Epithelial cell of prostate (primary cell): ENCODE measurements at places on chromosomes 7 and 10.
A peak's percentile ranks its signal among the peaks of the same experiment; 100 is the strongest.

DNA sequence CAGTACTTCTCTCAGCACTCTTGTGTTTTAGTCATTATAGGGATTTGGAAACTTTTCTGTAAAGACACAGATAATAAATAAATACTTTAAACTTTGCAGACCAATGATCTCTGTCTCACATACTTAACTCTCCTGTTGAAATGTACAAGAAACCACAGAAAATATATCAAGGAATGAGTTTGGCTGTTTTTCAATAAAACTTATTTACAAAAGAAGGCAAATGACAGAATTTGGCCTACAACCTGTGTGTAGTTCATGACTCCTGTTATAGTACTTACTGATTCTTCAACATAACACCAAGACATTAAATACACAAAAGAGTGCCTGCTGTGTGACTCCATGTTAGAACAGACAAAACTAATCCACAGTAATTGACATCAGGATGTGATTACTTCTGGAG, 510.0 kb upstream of the PHF14 start:
- no peak for DNase-seq

GRCh38 chr10:71694567-71694968, 25.0 kb downstream of the C10orf105 start:
- no peak for DNase-seq

- DNase-seq: no peak
Measured at GRCh38 chr10:49009199-49009979, 69.7 kb upstream of the LRRC18 start.

GRCh38 chr10:43962346-43963191, 313.9 kb upstream of the ZNF32 start:
- DNase-seq: no peak

GRCh38 chr7:1819259-1819841, 149.3 kb downstream of the ELFN1 start:
- no peak for DNase-seq

DNA sequence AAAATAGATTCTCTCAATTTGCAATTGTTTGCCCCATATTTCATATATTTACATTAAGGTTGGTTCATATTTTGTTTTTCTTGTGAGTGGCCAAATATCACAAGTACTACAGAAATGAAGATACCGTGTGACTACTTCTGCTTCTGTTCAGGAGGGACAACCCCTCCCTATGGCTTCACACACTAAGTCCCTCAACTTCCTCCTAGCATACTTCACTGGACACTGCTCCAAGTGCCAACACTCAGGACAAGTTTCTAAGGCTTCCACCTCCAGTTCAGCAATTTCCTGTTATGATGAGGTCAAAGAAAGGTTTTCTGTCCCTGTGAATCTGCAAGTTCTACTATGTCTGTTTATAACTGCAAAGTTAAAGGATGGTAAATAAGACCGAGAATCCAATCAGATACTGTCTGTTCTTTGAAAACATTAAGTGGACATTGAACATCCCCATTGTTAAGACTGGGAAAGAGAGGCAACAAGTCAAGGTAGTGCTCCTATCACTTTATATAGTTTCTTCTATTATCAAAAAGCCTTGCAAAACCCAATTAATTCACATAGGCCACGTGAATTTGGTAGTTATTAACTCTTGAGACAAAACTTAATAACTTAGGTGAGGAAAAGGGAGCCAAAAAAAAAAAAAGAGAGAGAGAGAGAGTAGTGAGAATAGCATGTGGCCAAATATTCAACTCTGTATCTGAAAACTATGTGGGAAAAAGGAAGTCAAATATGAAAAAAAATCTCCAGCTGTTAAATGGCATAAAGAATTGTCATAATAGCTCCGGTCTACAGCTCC, 81.3 kb upstream of the DKK1 start:
- DNase-seq: no peak

DNA sequence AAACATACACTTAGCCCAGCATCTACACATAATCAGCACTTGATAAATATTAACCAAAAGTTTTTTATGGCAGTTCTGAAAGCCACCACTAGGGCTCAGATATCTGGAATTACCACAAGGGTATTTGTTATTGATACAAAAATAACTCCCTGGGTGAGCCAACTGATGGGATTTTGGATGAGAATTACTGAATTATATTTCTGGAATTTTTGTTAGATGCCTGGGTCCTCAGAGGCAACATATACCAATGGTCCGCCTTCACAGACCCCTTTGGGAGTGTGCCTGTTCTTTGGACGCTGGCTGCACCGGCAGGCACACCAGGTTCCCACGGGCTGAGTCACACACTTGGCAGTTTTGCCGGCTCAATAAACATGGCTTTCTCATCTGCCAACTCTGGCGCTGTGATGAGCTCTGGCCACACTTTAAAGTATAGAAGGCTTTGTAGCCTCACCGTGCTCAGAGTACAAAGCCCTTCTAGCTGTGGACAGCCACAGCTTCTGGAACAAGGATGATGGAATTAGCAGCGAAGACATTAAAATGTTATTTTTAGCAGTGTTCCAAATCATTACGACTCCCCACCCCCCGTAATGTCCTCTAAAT, 24.5 kb upstream of the EEPD1 start:
- DNase-seq: peak; percentile 64

DNA sequence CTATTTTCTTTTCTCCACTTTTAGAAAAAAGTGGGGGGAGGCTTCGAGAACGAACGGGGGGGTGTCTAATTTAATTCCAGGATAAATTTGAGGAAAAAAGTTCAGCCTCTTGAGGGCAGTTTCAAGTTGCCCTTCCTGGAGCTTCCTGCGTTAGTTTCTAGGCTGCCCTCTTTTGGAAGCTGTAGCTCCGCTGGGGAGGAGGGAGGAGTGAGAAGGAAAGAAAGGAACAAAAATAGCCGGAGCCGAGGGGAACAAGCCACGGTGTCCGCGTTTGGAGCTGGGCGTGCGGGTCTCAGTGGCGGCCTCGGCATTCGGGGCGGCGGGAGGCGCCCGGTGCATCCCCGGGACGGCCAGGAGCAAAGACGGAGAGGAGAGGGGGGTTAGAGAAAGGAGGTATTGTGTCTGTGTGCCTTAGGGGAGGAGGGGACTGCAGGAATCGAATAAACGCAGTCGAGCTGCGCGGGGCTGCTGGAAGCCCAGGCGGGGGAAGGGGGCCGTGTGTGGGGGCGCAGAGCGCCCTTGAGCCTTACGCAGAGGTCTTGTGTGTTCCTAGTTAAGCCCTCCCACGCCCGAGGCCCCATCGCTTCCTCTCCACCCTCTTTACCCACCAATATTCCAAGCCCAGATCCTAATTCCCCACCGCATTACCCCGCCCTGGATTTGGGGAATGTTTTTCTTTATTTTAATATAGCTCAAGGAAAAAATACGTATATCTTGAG, 2.0 kb upstream of the TNRC18 start:
- no peak for DNase-seq

- DNase-seq: no peak
Measured at GRCh38 chr10:90780488-90780887, 77.4 kb downstream of the HTR7 start.

DNA sequence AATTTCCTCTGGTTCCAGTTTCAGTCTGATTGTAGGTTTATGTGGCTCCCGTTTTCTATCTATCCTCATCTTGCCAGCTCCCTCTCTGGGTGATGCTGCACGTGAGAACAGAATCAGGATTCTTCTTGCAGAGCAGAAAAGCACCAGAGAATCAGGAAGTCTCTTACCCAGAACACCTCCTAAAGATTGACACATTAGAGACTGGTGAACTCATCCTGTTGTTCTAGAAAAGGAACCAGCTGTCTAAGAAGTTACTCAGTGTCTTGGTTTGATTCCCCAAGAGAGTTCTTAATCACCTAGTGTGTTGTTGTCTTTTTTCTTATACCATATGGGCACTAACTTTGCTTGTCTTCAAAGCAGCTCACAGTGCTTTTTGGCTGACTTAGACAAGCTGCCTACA, 152.4 kb downstream of the DGKI start:
- DNase-seq: no peak

- no peak for DNase-seq
Measured at GRCh38 chr7:118026791-118027190, 153.6 kb upstream of the CTTNBP2 start.

GRCh38 chr10:51900180-51900579, 200.8 kb upstream of the CSTF2T start:
- no peak for DNase-seq

GRCh38 chr10:1177936-1178335, 121.8 kb downstream of the WDR37 start:
- no peak for DNase-seq

GRCh38 chr7:122847871-122848473, 38.3 kb downstream of the CADPS2 start:
- DNase-seq: no peak

GRCh38 chr7:153006452-153006851, 246.9 kb downstream of the ACTR3B start:
- DNase-seq: no peak

GRCh38 chr10:112807013-112807412, 143.0 kb upstream of the TCF7L2 start:
- no peak for DNase-seq

DNA sequence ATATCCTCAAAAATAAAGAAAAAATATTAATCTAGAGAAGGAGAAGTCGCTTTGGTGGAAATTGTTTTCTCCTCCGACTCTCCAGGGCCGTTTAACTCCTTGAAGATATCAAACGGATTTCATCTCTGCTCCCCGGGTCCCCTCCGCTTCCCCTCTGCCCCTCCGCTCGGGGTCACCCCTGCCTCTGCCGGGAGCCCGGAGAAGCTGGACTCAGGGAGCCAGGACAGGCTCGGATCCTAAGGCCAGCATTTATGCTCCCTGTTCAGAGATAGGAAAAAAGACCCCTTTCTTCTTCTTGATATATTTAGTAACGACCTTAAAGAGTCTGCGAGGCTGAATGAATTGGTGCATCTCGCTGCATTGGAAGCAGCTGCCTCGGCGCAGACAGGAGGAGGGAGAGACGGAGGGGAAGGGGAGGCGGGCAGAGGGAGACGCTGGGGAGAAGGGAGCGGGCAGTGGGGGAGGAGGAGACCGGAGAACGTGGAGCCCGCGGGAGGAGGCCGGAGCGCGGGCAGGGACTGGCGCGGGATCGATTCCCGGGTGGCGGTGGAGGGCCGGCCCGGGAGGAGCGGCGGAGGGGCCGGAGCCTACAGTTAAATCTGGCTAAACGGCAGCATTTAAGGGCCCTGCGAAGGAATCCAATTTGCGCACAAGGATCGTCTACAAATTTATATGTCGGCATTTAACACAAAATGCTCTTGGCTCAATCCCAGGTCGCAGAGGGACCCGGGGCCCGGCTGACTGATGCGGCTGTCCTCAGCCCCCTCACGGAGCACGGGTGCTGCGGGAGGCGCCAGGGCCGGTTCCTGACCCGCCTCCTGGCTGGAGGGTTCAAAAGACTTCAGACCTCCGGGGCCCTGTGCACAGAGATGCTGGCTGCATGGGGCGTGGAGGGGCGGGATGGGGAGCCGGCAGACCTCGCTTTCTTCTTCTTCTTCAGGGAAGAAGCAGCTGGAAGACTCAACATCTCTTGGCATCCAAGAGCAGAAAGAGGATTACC, 55.6 kb downstream of the CRTAC1 start:
- no peak for DNase-seq

DNA sequence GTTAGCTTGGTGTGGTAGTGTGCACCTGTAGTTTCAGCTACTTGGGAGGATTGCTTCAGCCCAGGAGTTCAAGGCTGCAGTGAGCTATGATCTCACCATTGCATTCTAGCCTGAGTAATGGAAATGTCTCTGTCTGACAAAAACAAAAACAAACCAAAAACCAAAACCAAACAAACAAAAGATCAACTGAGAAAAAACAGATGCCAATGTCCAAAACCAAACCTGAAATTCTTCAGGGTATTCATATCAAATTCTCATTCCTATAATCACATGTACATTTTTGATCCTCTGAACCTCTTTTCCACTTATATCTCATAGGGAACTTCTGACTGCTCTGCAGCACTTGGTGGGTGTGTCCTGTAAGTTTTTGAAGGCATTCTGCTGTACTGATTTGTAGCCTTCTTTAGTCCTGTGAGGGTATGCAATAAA, 87.0 kb downstream of the CDK6 start:
- no peak for DNase-seq

DNA sequence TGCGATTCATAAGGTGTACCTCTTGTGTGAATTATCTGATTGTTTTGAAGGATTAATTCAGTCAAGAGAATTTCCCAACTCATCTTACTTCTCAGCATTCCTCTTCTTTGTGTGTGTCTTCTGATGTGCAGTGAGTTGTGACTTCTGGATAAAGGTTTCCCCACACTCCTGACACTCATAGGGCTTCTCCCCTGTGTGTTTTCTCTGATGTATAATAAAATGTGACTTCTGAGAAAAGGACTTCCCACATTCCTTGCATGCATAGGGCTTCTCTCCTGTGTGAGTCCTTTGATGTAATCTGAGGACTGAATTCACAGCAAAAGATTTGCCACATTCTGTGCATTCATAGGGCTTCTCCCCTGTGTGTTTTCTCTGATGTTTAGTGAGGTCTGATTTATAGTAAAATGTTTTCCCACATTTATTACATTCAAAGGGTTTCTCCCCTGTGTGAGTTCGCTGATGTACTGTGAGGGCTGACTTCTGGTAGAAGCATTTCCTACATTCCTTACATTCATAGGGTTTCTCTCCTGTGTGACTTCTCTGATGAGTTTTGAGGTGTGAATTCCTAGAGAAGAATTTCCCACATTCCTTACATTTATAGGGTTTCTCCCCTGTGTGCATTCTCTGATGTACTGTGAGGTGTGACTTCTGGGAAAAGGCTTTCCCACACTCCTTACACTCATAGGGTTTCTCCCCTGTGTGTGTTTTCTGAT, 24.2 kb downstream of the ZNF25 start:
- DNase-seq: no peak

DNA sequence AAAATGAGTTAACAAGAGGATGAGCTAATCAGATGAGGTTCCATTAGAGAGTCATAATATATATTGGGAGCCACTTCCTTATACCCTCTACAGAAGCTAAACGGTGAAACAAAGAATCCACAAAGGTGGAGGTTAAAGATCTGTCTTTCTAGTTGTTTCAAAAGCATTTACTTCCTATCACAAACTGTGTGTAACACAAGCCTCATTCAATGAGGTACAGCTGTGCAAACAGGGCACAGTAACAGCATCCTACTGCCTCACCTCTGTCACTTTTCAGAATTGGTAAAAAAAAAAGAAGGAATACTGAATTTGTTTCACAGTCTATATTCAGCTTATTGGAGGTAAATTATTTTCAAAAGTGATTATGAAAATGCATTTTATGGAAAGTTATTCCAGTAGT, 128.7 kb downstream of the AGMO start:
- DNase-seq: no peak

- DNase-seq: no peak
Measured at GRCh38 chr7:88759230-88760135, at the start of gene ZNF804B. Gene ZNF804B (plus strand): TSS chr7:88759700. CDS start chr7:88759977, 277 bp downstream.

GRCh38 chr10:102085336-102085735, 20.2 kb downstream of the HPS6 start:
- no peak for DNase-seq

DNA sequence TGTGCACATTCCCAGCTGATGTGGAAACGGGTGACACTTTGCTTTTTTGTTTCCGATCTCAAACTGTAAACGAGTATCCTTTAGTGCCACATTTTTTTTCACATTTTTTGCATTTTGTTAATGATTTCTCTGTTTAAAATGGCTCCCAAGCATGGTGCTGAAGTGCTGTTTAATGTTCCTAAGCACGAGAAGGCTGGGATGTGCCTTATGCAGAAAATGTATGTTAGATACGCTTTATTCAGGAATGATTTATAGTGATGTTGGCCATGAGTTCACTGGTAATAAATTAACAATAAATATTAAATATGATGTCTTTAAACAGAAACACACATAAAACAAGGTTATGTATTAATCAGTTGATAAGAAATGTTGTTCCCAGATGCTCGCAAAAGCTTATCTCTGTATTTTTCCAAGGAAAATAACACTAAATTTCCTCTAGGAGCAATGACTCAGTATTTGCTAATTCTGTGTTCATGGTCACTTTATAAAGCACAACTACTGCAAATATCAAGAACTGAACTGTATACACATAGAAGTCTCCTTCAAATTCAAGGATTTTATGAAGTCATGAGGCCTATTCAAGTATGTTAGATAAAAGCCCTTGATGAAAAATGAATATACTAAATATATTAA, 305.9 kb upstream of the SMIM30 start:
- no peak for DNase-seq
